ENCODE measurements at places on chromosomes 6 and 20.

- DNase-seq = no peak
Measured at GRCh38 chr6:130293800-130294199, 71.0 kb upstream of the SAMD3 start.

- DNase-seq = peak; percentile 42
Measured at GRCh38 chr20:47785854-47786764, 828 bp upstream of the SULF2 start.

DNA sequence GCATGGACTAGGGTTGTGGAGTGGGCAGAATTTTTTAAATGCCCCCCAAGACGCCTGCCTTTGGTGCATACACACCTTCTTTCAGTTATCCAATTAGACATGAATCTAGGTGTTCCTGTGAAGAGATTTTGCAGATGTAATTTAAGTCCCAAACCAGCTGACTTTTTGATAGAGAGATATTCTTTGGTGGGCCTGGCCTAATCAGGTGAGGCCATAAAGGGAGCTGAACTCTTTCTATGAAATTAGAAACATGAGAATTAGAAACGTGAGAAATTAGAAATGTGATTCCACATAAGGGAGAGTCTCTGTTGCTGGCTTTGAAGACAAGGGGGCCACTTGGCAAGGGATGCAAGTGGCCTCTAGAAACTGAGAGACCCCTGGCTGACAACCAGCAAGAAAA lies 36.4 kb upstream of the TTPAL start:
- DNase-seq = no peak

DNA sequence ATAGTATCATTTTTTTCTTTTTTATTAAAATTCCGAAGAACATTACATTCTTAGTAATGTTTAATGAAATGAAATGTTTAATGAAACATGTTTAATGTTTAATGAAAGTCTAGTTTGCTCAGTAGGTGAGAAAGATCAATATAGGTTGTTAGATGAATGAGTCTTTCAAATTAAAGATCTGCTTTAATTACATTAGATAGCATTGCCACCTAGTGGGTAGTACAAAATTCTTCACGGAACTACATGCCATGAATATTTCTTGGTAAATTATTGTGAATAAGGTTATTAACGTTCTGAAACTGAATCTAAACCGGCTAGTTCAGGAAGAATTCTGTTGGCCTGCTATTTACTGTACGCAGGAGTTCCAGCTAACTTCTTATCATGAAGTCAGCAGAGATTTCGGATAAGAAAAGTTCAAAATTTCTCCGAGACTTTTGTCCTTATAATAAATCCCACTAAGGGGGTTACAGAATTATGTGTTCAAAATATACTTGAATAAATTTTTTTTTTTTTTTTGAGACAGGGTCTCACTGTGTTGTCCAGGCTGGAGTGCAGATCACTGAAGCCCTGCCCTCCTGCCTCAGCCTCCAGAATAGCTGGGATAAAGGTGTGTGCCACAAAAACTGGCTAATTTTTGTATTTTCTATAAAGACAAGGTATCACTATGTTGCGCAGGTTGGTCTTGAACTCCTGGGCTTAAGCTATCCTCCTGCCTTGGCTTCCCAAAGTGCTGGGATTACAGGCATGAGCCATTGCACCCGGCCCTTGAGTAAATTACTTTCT lies 7.9 kb upstream of the GMNN start:
- peak; percentile 36 for DNase-seq

DNA sequence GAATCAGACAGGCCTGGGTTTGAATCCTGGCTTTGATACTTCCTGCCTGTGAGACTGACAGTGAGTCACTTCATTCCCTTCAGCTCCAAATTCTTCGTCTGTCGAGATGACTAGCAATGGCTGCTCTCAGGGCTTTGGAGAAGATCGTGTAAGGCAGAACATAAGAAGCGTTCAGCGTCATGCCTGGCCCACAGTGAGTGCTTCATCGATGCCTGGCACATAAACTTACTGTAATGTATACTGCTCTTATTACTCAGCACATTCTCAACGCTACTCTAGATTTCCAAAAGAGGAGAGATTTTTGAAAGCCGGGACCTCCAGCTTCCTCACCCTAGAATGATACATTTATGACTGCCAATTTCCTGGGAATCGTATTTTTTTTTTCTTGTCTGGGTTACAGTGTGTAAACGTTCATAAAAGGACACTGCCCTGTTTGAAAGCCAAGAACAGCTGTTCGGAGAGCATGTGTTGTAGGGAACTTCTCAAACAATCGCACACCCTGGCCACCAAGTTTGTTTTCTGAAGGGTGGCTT lies 16.2 kb upstream of the BCAS1 start:
- no peak for DNase-seq

GRCh38 chr6:137749696-137750211 lies 117.3 kb upstream of the TNFAIP3 start:
- no peak for DNase-seq

Measured in foreskin melanocyte (primary cell).